Sciatic nerve (tissue), 2 donors: ENCODE measurements at places on chromosomes 2 and 18.

DNA sequence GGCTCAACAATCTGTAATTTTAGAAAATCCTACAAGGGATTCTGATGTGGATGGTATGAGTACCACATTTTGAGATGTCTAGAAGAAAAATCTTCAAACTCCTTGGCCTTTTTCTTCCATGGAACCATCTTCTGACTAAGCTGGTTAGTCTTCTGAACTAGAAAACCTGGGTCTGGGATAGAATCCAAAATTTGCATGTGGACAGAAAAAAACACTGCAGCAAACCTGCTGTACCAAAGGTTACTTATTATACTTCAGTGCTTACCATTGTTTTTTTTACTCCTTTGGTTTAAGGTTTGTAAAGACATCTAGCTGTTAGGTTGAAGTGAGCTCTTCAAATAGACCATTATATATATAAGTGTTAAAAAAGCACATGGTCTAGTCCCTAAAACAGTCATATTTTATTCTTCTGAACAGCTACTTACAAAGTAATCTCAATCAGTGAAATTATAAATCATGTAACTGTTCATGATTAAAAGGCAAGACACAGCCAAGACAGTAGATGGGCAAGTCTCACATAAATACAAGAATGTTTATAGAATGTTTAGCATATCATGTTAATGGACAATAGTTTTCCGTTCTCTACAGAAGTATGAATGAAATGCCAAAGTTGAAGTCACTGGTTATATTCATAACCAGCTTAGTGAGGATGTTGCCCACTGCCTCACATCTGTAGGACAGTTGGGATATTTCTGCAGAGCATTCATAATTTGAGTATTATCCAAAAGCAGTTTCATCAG is 85.5 kb downstream of the ORC4 start:
- no peak for DNase-seq

- DNase-seq = no peak
Observed at GRCh38 chr2:28546242-28546641, 50.4 kb downstream of the PLB1 start.

- DNase-seq = no peak
Observed at GRCh38 chr18:51383711-51384110, 186.2 kb upstream of the MEX3C start.

- DNase-seq = no peak
Observed at GRCh38 chr2:236687296-236687965, 117.8 kb downstream of the ACKR3 start.

GRCh38 chr2:129437725-129438124 is 541.7 kb upstream of the RAB6C start:
- DNase-seq = no peak
